Colonic mucosa (tissue), 4 donors: ENCODE measurements at places on chromosomes 2 and 18. TPM values are rescaled to one million over a fixed set of nuclear protein-coding genes. Genes with fewer than 3 reads are reported as not detected.

Gene COL4A4
- 0.40 TPM for total RNA-seq

GRCh38 chr2:98854682-98855081 is 81.3 kb downstream of the CRACDL start:
- DNase-seq, result no peak

DNA sequence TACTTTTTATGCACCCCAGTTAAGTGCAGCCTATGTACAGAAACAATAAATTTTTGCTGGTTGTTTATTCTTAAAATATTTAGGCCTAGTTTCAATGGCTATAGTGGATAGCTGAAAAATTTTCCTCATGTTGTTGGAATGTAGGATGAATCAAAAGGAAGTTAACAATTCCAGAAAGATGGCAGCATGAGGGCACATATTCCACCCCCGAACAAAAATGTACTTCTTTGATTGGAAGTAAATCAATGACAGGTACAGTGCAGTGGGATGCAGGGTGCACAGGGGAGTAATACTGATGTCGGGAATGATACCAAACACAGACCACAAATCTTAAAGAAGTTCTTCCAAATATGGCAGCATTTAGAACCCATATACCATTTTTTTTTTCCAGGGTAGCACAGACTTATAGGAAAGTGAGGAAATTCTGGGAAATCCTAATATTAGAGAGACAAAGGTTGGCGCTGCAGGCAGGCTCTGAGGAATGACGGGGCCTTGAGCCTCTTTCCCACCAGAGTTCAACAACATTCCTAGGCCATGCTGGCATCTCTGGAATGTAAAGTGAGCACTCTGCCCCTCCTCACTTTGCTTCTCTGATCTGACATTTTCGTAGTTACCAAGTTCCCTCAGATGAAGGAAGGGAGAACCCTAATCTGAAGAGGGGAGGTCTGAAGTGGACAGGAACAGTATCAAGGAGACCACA is 36.6 kb upstream of the IKZF2 start:
- no peak for DNase-seq

GRCh38 chr2:188176620-188177019 is 115.1 kb upstream of the GULP1 start:
- DNase-seq, result no peak

Gene MAP3K19
- total RNA-seq, result not detected

GRCh38 chr2:168596881-168597655 is 141.0 kb downstream of the CERS6 start:
- no peak for DNase-seq

Gene MSH2
- 35.1 TPM for total RNA-seq

Gene NEUROD1
- total RNA-seq, result 3.0 TPM

DNA sequence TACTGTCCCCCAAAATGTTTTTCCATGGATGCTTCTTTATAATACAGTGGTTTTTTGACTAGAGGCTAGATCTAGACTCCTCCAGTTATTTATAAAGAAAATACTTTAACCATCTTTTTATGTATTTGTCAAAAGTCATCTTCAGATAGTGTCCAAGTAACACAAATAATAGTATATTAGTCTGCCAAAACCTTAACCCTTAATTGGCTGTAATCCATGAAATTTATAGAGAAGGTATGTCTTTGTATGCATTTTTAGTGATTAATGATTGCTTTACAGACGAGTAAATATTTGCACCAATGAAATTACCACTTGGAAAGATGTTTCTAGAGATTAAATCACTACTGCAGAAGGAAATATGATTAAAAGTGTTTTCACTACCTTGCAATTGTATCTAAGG is 451.8 kb upstream of the NRXN1 start:
- no peak for DNase-seq

Gene TMEFF2
- total RNA-seq, result 0.24 TPM

Gene RAB6D
- 2.5 TPM for total RNA-seq

DNA sequence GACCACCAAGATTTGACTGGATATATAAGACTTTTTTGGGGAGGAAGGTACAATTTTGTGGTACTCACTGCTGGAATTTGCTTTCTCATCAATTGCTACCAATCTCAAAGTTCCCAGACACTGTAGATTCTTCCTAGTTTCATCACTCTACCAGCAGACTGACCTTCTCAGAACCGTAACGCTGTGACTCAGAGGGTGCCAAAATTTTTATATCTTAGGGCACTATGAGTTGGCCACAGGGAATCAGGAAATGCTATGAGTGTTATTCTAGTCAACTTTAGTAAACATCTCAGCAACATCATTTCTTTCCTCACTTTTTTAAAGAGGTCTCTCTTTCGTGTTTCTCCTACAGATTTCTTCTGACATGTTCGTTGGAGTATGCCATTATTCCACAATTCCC is 499.0 kb downstream of the TMX3 start:
- DNase-seq, result no peak

Gene DLX2
- not detected for total RNA-seq

Gene ARL4C
- total RNA-seq, result 4.9 TPM

GRCh38 chr2:128520791-128521190 is 202.1 kb upstream of the HS6ST1 start:
- DNase-seq, result no peak

Gene CXCR1
- 0.13 TPM for total RNA-seq

DNA sequence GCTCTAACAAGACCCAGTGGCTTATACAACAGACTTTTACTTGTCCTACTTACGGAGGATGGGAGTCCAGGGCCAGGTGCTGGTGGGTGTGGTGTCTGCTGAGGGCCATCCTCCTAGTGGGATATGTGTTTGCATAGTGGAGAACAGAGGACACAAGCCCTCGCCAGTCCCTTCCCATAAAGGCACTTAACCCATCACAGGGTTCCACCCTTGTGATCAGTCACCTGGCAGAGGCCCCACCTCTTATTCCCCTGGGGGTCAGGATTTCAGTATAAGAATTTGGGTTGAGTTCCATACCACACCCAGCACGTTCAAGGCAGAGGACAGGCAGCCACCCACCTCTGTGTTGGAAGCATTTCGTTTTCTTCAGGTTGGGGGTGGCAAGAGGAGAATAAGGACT is 259.0 kb downstream of the AGAP1 start:
- no peak for DNase-seq
